ENCODE measurements at places on chromosomes 3 and 15. TPM values are rescaled to one million over a fixed set of nuclear protein-coding genes. Genes with fewer than 3 reads are reported as not detected.
A peak's percentile ranks its signal among the peaks of the same experiment; 100 is the strongest.

- H3K27ac ChIP-seq: no peak overlapping the region
- DNase-seq: no peak
- no peaks in the 10 kb centered on the region for H3K36me3 ChIP-seq
- H3K27me3 ChIP-seq: no peaks in the 10 kb centered on the region
- H3K4me3 ChIP-seq: no peak overlapping the region
- no peaks in the 10 kb centered on the region for H3K4me1 ChIP-seq
These were observed 12.9 kb upstream of the KCNAB1 start for GRCh38 chr3:156107504-156107903.

GRCh38 chr3:178306432-178307115 is 229.7 kb upstream of the KCNMB2 start:
- H3K27ac ChIP-seq: no peak overlapping the region
- no peak overlapping the region for H3K4me3 ChIP-seq
- DNase-seq: no peak
- H3K27me3 ChIP-seq: no peaks in the 10 kb centered on the region

DNA sequence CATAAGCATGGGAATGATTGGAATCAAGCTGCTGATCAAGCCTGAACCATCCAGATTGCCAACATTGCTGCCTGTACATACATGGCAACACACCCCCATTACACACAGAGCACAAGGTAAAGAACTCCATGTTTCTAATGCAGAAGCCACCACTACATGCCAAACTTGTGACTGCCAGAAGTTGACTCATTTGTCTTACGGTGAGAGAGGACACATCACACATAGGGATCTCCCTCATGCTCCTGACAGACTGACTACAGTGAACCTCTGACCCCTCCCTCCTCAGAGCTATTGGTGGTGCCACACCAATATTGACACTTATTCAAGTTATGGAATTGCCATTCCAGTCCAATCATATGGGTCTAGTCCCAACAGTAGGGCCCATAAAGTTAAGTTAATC is 42.3 kb downstream of the EFHB start:
- no peaks in the 10 kb centered on the region for H3K36me3 ChIP-seq
- no peak overlapping the region for H3K4me3 ChIP-seq
- no peak for DNase-seq
- H3K4me1 ChIP-seq: peaks cover 7% of the 10 kb centered on the region
- H3K27me3 ChIP-seq: no peaks in the 10 kb centered on the region

GRCh38 chr3:134608023-134608770 is 42.6 kb downstream of the KY start:
- no peak overlapping the region for H3K4me3 ChIP-seq
- no peaks in the 10 kb centered on the region for H3K27me3 ChIP-seq
- no peaks in the 10 kb centered on the region for H3K4me1 ChIP-seq
- H3K27ac ChIP-seq: no peak overlapping the region
- no peaks in the 10 kb centered on the region for H3K36me3 ChIP-seq

GRCh38 chr3:13121553-13122001 is 48.3 kb upstream of the IQSEC1 start:
- H3K4me1 ChIP-seq: no peaks in the 10 kb centered on the region
- H3K27me3 ChIP-seq: no peaks in the 10 kb centered on the region
- no peaks in the 10 kb centered on the region for H3K36me3 ChIP-seq
- no peak overlapping the region for H3K27ac ChIP-seq

GRCh38 chr15:71191296-71191695 is 76.0 kb downstream of the THSD4 start:
- no peaks in the 10 kb centered on the region for H3K36me3 ChIP-seq
- no peak overlapping the region for H3K27ac ChIP-seq
- no peak overlapping the region for H3K4me3 ChIP-seq
- no peaks in the 10 kb centered on the region for H3K27me3 ChIP-seq
- H3K4me1 ChIP-seq: no peaks in the 10 kb centered on the region
- DNase-seq: no peak

GRCh38 chr3:32106929-32107362 is 526 bp downstream of the GPD1L start:
- H3K4me3 ChIP-seq: peak overlapping the region; percentile 98
- H3K4me1 ChIP-seq: peaks cover 44% of the 10 kb centered on the region
- peak; percentile 89 for DNase-seq
- H3K27me3 ChIP-seq: no peaks in the 10 kb centered on the region
- H3K36me3 ChIP-seq: no peaks in the 10 kb centered on the region
- peak overlapping the region; percentile 92 for H3K27ac ChIP-seq

The SH2D7 gene
- total RNA-seq: not detected

The TMEM45A gene
- 17.2 TPM for total RNA-seq

The TGM5 gene
- 0.32 TPM for total RNA-seq

The RBP2 gene
- 3.1 TPM for total RNA-seq

The C2CD4A gene
- total RNA-seq: 0.18 TPM

Measured in lower lobe of right lung (tissue), 2 donors.